GM10248 (cell line): ENCODE measurements at places on chromosomes 12 and 14.

GRCh38 chr12:138898-139534 lies 72.4 kb downstream of the IQSEC3 start:
- DNase-seq: no peak

- DNase-seq: no peak
Measured at GRCh38 chr14:85575617-85575898, 45.6 kb downstream of the FLRT2 start.

DNA sequence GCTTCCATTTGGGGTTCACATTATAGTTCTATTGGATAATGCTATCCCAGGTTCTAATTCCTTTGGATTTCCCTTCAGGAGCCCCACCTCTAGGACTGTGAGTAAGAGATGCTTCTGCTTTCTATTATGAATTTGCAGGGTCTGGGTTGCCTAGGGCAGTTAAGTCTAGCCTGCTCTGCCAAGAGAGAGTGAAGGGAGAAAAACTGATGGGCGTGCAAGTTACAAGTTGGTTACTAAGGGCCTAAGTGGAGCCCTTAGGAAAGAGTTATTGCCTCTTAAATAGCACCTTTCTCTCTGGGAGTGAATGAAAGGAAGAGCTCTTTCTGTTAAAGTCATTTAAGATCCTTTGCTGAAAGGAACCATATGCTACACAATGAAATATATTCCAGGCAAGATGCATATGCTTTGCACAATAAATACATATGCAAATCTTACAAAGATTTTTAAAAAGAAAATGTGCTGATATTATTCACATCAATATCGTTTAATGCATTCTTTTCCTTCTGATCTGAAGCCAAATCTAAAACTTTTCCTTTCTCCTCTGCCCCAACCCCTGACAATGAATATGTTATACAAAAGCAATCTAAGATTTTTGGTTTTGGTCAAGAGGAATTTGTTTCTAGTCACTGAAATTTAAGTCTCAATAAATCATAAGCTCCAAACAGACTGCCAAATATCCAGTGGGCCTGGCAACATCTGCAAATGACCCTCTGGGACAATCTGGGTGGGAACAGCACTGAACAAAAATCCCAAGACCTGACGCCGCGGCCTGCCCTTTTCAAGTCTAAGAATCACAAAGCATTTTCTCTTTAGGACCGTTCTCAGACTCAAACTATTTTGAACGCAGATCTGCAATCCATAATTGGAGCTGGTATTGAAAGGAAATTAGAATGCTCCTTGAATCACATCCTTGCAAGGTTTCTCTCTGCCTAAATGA lies 586.7 kb downstream of the ETNK1 start:
- no peak for DNase-seq

DNA sequence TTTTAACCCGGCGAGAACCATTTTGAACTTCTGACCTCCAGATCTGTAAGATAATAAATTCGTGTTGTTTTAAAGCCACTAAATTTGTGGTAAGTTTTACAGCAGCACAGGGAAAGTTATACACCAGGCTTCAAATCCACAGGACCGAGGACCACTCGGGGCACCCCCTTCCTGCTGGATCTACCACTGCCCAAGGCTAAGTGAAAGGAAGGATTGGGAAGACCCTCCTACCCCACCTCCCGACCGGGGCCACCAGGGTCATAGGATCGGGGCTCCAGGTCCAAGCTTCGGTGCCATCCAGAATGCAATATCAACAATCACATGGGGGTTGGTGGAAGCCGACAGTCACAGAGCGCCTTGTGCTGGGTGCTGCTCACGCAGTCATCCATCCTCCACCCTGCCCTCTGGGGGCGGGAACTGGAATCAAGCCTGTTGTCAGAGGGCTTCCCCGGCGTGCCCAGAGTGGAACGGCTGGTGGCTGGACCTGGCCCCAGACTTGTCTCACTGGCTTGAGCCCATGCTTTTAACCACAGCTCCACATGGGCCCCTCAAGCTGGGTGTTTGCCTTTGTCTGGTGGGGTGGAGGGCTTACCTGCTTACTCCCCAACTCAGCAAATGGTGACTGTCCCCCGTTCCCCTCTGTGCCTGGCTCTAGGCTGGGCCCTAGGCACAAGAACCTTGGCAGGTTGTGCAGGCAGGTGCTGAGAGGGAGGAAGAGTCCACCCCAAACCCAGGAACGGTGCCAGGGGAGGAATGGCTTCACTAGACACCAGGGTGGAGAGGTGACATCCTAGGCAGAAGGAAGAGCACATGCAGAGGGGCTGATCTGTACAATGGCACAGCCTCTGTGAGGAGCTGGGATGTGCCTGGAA lies 180.3 kb upstream of the RTL1 start:
- DNase-seq: no peak

DNA sequence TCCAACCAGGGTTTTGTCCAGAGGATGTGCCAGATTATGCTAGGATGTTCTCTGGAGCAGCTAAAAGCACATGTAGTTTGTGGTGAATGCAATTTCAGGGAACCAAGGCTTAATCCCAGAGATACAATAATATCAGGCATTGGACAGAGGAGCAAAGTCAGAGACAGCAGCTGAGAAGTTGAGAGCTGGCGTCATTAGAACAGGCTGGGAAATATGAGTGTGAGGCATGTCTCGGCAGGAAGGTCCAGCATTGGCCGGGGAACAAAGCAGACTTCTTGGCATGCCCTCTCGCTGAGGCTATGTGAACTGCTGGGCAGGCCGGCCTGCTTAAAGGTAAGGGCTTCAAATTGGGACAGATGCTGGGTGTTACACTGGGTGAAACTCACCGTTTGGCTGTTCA lies 125.4 kb downstream of the CAND1 start:
- no peak for DNase-seq

DNA sequence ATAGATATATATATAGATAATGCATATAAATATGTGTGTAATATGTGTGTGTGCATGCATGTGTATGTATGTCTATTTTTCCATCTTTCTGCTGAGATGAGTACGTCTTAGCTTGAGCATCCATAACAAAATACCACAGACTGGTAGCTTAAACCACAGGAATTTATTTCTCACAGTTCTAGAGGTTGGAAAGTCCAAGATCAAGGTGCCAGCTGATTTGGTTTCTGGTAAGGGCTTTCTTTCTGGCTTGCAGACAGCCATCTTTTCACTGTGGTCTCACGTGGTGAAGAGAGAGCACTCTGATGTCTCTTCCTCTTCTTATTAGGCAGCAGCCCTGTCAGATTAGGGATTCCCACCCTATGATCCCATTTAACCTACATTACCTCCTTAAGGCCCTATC lies 47.3 kb downstream of the ACSM4 start:
- no peak for DNase-seq

DNA sequence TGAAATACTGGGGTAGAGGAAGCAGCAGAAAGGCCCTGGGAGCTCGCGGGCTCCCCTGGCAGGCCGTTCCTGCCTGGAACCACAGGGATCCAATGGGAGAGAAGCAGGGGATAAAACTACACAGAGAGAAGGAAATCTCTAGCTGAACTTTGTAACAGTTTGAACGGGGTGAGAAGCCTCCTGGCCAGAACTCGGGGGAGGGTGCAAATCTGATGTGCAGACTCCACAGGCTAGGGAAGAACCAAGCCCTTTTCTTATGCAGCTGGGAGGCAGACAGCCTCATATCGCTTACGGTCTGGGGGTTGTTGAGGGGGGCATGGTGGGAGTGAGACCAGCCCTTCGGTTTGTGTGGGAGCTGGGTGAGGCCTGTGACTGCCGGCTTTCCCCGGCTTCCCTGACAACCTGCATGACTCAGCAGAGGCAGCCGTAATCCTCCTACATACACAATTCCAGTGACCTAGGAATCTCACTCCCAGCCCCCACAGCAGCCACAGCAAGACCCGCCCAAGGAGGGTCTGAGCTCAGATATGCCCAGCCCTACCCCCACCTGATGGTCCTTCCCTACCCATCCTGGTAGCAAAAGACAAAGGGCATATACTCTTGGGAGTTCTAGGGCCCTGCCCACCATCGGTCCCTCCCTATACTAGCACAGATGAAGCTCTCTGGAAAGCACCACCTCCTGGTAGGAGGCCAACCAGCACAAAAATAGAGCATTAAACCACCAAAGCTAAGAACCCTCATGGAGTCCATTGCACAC lies 143.0 kb downstream of the TMTC1 start:
- DNase-seq: no peak

DNA sequence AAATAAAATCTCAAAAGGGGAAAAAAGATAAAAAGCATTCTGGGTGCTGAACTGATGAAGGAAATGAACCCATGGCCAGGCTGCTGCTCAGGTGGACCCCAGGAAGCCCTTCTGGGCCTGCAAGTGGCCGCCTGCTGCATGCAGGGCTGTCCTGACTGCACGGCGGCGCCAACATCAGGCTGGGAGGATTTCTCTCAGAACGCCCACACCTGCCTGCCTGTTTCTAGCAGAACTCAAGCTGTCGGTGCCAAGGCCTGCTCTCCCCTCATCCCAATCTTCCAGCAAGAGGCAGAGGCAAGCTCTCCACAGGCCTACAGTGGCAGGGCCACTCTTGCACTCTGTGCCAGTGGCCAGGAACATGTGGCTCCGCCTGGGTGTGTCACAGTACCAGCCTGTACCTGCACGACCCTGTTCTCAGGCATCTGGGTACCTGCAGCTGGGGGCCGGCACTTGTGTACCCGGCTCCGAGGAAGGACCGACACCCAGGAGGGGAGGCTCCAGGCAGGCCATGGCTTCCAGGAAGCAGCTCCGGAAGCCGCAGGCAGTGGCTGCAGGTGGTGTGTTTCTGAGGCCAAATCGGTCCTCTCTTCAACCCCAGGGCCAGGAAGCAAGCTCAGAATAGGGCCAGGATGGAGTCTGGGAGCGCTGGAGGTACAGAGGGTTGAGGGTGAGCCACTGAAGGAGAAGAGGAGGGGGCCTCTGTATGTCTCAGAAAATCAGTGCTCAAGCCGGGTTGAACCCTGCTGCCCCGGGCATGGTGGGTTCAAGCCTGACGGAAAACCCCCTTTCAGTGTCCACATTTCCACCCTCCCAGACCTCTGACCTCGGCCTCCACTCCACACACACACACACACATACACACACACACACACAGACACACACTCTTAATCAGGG lies 2.5 kb upstream of the INF2 start:
- DNase-seq: no peak

DNA sequence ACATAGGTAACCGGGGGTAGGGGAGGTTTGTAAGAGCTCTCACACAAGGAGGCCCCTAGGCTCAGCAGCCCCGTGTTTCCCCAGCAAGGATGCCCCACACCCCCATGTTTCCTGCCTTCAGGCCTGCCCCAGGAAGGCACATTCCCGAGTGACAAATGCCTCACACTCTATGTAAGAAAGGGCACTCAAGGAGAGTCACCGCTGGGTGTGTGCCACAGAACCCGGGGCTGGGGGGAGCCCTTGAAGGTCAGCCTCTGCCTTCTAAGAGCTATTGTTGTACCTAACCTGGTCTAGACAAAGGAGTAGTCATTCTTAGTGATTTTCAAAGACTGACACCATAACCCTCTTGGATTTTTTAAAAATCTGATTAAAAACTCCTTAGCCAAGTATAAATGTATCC lies 333.6 kb downstream of the DPF3 start:
- no peak for DNase-seq

DNA sequence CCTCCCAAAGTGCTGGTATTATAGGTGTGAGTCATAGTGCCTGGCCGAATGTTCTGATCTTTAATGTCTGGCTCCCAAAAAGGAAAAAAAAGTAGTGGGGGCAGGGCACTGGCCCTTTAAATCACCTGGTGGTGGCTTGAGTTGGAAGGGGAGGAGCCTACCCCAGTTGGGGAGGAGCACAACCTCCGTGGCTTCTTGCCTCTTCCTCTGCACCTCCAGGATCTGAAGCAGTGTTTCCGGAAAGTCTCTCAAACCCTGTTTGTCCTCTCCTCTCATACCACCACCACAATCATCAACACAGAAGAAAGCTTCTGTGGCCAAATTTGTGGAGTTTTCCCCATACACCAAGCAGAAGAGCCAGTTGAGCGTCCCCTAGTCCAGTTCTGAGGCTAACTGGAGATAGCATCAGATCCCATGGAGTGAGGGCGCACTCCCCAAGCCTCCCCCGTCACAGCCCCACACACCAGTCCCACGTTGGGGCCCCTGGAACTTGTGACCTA lies 24.3 kb upstream of the RCOR1 start:
- DNase-seq: no peak

DNA sequence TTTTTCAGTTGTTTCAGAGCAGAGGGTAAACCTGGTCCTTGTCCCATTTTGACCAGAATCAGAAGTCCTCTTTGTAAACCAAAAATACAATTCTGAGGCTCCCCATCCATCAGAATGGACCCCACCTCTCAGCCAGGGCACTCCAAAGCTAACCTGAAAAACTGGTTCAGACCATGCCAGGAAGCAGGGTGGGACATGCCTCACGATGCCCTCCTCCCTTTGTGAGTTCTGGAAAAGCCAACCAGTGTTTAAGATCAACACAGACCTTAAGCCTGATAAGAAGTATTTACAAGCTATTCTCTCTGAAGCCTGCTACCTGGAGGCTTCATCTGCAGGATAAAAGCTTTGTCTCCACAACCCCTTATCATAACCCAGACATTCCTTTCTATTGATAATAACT lies 35.4 kb downstream of the TNFAIP2 start:
- DNase-seq: no peak

GRCh38 chr14:57889245-57889644 lies 23.4 kb upstream of the SLC35F4 start:
- no peak for DNase-seq

- no peak for DNase-seq
Measured at GRCh38 chr14:95157048-95157326, 342 bp downstream of the DICER1 start.

DNA sequence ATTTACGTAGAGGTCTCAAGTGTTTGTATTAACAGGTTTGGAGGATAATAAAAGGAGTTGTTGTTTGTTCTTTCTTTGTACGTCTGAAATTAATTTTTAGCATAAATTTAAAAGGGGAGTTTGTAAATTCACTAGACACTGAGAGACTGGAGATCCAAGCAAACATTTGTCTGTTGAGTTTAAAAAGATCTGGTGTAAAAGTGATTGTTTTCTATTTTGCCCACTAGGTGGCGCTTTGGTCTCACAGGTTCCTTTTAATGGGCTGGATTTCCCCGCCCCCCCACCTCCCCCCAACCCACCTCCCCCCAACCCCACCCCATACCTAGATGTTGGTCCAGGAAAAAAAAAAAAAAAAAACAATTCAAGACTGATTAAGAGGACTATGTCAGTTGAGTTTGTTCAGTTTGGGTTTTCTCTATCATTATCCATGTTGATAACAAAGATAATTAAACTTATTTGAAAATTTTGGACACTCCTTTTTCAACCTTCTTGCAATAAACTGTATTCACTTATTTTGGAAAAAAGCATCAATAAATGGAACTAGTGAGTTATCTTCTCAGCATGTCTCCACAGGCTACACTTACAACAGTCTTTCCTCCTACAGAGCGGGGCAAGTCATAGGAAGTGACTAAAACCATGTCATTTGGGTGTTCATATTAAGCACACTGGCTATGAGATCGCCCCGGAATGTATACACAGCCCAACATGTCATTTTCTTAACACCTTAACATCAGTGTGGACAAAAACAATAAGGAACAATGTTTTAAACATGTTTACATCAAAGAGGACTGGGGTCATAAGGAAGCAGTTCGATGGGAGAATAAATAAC lies 841.1 kb downstream of the NRXN3 start:
- peak; percentile 20 for DNase-seq
